ENCODE measurements at places on chromosomes 2 and 18.

DNA sequence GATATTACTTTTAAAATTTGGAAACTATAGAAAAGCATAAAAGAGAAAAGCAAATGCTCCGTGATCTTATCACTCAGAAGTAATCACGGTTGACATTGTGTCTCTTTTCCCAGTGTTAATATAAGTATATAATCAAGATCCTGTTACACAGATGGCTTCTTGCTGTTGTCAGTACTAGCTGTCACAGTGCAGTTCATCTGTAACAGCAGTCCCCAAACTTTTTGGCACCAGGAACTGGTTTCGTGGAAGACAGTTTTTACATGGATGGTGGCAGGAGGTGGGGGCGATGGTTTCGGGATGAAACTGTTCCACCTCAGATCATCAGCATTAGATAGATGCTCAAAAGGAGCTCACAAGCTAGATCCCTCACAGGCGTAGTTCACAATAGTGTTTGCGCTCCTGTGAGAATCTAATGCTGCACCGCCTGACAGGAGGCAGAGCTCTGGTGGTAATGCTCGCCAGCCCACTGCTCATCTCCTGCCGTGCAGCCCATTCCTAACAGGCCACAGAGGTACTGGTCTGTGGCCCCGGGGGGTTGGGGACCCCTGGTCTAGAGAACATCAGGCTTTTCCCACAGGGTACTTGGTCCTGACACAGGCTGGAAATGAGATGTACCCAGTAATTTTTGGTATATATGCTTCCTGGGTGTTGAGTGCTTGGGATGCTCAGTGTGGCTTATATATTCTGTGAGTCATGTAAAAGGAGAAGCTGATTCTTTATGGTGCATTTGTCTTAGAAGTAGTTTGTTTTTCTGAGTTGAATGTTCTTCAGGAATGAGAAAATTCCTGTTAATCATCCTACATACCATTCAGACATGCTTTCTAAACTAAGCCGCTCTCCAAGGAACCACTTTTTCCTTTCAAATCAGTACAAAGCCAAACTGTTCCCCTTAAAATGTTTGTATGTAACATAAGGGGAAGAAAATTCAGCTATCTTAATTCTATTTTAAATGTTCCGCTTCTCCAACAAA, 121.8 kb downstream of the NCK2 start:
- no peak for DNase-seq

GRCh38 chr2:162002623-162003235, 71.3 kb downstream of the DPP4 start:
- DNase-seq: no peak

- DNase-seq: no peak
Measured at GRCh38 chr2:73091696-73092095, 20.2 kb upstream of the SFXN5 start.

DNA sequence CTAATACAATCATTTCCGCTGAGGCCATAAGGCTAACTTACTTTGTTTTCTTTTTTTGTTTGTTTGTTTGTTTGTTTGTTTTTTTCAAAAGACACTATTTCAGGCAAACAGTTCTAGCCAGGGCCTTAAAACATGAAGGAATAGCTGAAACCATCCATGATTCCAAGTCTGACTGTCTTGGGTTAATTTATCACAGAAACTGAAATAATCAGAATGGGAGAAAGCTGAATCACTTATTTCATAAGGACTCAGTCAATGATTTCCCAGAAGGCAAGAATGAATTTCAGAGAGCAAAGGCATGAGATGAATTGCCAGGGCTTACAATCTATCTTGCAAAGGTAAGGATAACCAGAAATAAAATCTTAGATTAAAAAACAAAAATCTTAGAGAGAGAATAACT, 1315.1 kb downstream of the SUCLG1 start:
- no peak for DNase-seq

- no peak for DNase-seq
Measured at GRCh38 chr2:123521854-123522253, 503.2 kb upstream of the CNTNAP5 start.

- no peak for DNase-seq
Measured at GRCh38 chr2:42960842-42961180, 168.4 kb upstream of the HAAO start.

- DNase-seq: no peak
Measured at GRCh38 chr2:120262761-120263428, 10.2 kb downstream of the RALB start.

DNA sequence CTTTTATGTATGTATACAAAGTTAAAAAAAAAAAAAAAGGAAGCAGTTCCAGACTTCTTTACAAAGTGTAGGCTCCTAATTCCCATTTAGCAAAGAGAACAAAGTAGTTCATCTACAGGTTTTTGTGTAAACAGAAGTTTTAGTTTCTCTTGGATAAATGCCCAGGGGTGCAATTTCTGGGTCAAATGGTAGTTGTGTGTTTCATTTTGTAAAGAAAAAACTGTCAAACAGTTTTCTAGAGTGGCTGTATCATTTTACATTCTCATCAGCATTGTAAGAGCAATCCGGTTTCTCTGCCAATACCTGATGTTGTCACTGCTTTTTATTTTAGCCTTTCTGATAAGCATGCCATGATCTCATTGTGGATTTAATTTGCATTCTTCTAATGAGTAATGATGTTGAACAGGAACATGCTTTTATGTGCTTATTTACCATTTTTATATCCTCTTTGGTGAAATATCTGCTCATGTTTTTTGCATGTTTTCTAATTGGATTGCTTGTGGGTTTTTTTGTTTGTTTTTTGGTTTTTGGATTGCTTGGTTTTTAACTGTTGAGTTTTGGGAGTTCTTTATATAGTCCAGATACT, 16.6 kb upstream of the PSME4 start:
- no peak for DNase-seq

GRCh38 chr2:209525834-209526281, 102.0 kb downstream of the MAP2 start:
- no peak for DNase-seq

GRCh38 chr18:35289727-35290093, 319 bp downstream of the ZSCAN30 start:
- peak; percentile 22 for DNase-seq

GRCh38 chr2:22494156-22494555, 890.8 kb upstream of the KLHL29 start:
- no peak for DNase-seq

DNA sequence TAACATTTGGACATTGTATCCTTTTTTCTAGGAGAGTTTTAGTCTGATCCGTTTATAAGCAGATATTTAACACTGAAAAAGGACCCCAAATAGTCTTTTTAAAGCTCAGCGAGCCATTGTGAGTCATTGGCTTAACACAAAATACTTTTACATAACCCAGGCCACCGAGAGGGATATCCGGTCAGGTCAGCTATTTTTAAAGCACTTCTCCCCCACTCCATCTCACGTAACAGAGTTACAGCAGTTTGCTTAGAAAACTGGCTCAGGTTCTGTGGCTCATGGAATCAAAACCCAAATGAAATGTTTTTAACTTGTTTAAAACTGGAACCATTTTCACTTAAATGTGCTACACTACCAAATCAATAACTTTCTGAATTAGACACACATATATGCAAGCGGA, 23.9 kb downstream of the COL4A3 start:
- no peak for DNase-seq

GRCh38 chr2:9984217-9984739, 32.8 kb downstream of the GRHL1 start:
- DNase-seq: peak; percentile 41

GRCh38 chr18:8685141-8685913, 20.0 kb upstream of the MTCL1 start:
- DNase-seq: no peak

GRCh38 chr18:79768745-79769144, 29.0 kb upstream of the KCNG2 start:
- no peak for DNase-seq

GRCh38 chr2:173590276-173590861, 235.7 kb downstream of the CDCA7 start:
- DNase-seq: no peak

DNA sequence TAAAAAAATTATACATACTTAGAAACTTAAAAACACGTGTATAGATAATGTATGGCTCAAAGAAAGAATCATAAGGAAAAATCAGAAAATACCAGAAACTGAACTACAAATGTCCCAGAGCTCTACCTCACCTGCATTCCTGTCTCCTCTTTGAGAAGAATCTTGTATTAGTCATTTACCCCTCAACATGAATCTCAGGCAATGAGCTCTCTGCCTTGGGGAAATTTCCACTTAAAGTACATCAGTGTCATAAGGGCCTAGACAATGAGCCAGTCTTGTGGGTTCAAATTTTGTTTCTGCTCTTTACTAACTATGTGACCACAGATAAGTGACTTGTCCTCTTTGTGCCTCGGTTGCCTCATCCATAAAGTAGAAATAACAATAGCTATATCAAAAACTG, 40.1 kb downstream of the SCG2 start:
- no peak for DNase-seq

- no peak for DNase-seq
Measured at GRCh38 chr18:58638441-58638840, 9.6 kb upstream of the ALPK2 start.

GRCh38 chr2:30886080-30886479, 78.8 kb upstream of the CAPN13 start:
- no peak for DNase-seq

GRCh38 chr2:611519-611918, 65.7 kb downstream of the TMEM18 start:
- DNase-seq: no peak

DNA sequence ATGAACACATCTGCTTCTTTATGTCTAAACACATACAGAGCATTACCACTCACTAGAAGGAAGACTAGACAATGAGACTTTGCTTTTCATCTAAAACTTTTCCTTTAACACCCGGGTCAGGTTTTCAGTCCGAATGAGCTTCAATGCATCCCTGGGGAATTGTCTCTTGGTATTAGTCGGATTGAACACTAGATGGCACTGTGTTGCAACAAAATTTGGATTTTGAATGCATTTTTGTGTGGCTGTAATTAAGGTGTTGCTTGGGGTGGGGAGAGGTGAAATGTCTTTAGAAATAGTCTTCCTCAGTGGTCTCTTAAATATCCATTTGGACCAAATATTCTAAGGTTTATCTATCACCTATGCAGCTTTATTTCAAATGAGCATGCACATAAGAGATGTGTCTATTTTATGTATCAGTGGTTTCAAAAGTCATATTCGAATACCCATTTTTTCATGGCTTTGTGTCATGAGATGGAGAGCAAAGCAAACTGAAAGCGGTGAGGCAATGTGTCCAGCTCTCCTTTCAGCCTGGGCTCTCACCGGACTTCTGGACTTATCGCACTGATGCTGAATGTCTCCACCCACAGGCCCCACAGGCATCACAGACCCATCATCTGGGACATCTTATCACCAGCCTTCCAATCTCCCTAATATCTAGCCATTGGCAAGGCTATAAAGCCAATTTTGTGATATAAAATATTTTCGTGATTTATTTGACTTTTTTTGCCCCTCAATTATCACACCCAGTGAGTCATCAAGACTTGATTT, 510.3 kb downstream of the RNF144A start:
- DNase-seq: peak; percentile 55

DNA sequence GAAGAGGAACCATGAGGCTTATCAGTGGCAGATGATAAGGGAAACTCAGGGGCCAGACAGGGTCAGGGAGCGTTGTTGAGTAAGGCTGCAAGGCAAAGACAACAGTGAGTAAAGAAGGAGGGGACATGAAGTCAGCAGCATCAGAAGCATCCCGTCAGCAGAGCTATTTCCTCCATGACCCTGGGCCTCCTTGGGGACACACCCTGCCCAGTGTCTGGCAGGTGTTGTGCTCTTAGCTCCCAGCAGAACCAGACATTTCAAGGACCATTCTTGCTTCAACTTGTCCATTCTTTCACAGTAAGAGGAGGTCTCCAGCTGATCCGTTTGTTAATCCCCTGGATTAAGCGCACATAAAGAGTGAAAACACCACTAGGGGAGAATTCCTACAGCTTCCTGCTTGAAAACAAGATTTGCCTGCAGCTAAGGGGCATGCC, 88.7 kb upstream of the MEIS1 start:
- DNase-seq: no peak

GRCh38 chr2:31440764-31441163, 26.2 kb upstream of the XDH start:
- no peak for DNase-seq

DNA sequence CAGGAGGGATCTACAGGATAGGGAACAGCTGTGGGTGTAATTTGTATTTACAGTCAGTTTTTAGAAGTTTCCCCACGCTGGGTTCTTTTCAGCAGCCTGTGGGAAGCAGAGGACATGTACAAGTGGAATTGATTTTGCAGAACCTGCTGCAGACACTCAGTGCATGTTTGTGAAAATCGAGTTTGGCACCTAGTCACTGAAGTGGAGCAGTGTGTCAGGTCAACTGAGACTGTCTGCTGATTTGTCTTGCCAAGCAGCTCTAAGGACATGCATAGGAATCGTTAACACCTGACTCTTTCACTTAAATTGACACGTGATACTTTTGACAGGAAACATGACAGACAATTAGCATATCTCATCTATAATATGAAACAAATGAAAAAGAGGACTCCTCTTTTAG, 416.6 kb downstream of the TMX3 start:
- DNase-seq: no peak

DNA sequence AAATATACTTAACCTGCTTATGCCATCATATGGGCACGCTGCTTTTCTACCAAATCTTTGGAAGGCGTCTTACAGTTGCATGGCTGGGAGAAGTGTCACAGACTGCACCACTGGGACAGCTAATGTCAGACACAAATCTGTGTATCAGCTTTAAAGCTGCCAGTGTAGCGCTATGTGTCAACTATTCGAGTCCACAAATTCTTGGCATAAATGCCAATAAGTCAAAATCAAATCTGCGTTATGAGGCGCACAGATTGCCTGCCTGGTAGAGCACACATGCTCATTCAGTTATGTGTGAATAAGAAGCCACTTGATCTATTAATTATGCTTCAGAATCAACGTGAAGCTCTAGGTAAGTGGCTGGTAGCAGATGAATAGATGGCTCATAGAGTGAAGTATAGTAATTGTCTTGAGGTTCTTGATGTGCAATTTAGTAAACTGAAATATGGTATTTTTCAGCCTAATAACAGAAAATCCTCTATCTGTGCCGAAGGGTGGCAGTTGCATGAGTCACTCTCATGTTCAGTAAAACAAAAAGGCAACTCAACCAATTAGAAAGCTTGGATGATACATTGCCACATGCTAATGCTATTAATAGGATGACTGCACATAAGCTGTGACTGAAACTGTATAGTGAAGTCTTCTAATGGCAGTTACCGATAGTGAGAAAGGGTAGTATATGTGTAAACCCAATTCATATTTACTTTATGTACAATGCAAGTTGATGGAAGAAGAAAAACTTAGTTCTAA, 52.0 kb downstream of the DCC start:
- DNase-seq: no peak

- no peak for DNase-seq
Measured at GRCh38 chr2:140873915-140874531, 1256.8 kb downstream of the LRP1B start.

- no peak for DNase-seq
Measured at GRCh38 chr2:88377641-88377991, 74.9 kb downstream of the FOXI3 start.

Measured in activated T-cell treated with anti-CD3 and anti-CD28 coated beads, Interleukin-2, amount 50 U/mL, for 72 hours (primary cell).